ENCODE measurements at places on chromosomes 12 and 14.
A peak's percentile ranks its signal among the peaks of the same experiment; 100 is the strongest.

DNA sequence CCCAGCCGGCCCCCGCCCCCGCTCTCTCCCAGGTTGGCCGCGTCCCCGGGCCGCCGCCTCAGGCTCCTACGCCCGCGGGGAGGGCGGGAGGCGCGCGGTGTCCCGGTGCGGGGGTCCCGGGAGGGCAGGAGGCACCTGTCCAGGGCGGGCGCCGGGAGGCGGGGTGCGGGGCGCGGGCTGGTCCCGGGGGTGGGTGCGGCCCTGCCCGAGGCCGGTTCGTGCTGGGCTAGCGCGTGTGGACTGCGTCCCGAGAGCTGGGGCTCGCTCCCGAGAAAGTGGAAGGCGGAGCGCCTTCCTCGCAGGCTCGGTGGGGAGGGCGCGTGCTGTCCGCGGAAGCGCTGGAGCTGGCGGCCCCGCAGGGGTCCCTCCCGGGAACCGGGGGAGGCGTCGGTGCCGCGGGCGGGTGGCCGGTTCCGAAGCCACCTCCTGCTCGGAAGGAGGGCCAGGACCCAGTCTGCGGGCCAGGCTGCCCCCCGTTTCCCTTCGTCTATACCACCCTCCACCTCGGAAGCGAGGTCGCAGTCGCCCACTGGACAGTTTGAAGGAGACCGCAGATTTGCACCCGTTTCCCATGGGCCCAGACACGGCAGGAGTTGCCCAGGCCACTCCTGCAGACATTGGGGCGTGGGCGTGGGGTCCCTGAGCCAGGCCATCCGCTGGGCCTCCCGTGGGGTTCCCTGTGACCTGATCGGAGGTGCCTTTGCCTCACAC, 636 bp downstream of the ZFYVE21 start:
- no peak for DNase-seq

GRCh38 chr12:105906561-105906960, 232.2 kb downstream of the NUAK1 start:
- peak; percentile 15 for DNase-seq

DNA sequence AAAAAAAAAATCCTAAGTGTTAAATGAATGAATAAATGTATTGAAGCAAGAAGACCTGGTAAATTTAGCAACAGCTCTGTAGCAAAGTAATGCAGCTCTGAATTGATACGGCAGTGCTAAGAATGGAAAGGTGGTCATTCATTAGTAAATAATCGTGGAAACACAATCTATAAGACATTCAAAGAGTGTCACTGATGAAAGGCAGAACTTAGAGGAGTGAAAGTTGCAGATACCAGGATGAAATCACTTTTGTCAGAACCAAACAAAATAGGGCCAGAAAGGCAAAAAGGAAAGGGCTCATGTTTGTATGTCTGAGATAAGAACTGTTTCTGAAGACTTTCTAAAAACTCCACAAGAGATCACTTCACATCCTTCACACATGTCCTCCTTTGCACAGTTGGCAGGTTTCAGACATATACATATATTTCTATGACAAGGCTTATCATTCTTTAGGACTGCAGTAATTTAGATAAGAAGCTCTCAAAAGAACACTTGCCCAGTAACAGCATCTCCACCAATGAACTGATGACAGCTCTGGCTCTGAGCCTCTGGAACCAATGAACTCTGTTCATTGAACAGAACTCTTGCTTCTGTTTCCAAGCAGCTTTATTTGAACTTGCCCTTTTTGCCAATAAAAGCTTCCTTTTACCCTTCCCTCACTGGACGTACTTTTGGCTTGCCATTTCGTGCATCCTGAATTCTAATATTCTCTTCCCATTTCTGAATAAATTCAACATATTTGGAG, 4.2 kb upstream of the LRR1 start:
- DNase-seq = no peak

DNA sequence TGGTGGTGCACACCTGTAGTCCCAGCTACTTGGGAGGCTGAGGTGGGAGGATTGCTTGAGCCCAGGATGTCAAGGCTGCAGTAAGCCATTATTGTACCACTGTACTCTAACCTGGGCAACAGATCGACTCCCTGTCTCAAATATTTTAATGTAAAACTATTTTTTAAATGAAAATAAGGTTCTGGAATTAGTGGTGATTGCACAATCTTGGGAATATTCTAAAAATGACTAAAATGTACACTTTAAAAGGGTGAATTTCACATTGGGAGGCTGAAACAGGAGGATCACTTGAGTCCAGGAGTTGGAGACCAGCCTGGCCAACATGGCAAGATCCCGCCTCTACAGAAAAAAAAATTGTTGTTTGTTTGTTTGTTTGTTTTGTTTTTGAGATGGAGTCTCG, 12.9 kb upstream of the TMBIM6 start:
- no peak for DNase-seq

GRCh38 chr14:80055667-80056496, 155.4 kb downstream of the DIO2 start:
- peak; percentile 52 for DNase-seq

GRCh38 chr12:118035190-118036041, 18.9 kb downstream of the RFC5 start:
- peak; percentile 32 for DNase-seq

DNA sequence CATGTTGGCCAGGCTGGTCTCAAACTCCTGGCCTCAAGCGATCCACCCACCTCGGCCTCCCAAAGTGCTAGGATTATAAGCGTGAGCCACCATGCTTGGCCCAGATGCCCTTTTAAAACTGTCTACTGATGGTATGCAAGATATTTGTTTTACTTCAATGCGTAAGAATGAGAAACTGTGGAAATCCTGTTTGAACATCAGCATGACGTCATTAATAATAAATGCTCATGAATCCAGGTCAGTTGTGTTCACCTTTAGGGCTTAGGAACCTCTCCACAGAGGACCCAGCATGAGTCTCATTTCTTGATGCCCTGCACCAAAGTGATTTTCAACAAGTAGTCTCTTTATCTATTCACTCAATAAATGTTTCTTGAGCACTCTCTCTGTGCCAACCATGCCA, 34.5 kb upstream of the FOS start:
- no peak for DNase-seq

- no peak for DNase-seq
Measured at GRCh38 chr12:131334835-131335234, 376.1 kb upstream of the SFSWAP start.

- peak; percentile 32 for DNase-seq
Measured at GRCh38 chr12:123900871-123901376, 71.7 kb downstream of the CCDC92 start.

DNA sequence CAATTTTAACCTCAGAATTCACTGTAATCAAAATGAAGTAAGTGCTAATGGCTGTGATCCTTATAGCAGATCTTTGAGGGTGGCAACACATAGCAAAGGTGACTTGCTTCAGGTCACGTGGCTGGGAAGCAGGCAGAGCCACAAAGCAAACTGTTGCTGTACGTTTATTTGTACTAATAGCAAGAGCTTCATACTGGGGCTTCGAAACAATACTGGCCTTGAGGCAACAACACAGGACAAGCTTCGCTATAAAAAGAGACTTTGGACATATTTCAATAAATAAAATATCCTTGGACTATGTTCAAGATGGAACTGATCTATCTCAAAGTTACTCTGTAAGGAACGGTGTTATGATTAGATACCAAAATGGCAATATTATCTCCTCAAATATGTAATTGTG, 44.6 kb downstream of the MSRB3 start:
- DNase-seq = no peak

DNA sequence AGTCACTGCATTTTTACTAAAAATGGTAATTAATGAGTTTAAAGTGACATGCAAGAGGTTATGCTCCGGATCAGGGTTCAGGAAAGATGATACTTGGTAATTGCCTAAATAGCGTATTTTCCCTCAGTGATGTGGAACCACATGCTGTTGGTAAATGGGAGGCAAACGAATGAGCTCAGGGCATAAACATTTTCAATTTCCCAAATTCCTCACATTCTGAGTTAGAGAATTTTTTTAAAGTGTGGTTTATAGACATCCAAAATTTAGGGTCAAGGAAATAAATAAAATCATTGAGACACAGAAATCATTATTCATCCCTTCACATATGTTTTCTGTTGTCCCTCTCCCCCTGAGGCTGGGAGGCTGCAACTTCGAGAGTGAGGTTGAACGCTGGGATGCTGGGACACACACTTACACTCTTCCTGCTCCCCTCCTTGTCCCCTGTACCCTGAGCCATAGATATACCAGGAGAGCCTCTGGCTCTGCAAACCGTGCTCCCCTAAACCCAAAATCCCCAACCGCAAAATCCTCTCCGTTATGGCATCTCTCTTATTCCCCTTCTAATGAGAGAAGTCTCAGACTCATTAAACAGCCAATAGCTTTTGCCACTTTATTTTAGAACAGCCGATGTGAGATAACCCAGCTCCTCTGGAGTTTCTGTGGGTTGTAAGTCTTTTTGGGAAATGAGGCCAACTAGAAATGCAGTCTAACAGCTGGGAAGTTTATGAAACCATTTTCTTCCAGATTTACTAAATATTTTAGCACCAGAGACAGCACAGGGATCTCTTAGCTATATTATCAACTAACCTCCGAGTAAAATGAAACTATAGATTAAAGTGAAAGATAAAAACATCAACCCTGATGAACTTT, 21.4 kb upstream of the ADGRD1 start:
- DNase-seq = peak; percentile 47

DNA sequence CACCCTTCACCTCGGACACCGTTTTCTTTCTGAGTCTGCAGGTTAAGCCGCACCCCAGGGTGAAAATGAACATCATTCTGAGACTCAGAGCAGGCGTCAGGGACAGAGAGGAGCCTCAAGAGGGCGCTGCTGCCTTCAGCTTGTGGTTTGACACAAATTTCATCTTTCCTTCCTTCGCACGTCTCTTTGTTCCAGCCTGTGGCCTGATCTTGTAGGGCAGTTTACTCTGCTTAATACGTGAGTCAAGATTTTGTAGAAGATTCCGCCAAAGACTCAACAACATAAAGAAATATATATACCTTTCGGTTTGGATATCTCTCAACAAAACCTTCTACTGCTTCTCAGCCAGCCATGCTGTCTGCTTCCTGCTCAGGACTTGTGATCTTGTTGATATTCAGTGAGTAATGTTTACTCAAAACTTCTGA, 329.3 kb upstream of the OR4E1 start:
- no peak for DNase-seq

DNA sequence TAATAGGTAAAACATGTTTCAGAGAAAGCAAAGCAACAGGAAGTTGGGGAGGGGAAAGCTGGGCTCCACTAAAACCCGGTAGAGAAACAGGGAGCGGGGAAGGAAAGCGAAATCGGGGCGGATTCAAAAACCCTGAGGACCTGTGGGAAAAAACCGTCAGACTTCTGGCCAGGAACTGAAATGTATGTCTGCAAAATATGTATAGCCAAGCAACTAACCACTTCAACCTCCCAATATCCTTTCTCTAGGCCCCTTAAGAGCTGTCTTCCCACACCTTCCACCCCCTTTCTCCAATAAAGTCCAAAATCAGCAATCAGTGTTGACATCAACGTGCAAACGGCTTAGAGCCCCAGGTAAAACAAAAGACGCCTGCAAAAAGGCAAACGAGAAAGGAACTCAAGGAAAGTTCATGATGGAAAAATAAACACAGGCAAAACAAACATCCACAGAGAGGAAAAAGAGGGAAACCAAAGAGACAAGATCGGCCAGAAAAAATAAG, 32.8 kb downstream of the SIX1 start:
- no peak for DNase-seq

- no peak for DNase-seq
Measured at GRCh38 chr12:6555018-6555691, 687 bp downstream of the IFFO1 start.

DNA sequence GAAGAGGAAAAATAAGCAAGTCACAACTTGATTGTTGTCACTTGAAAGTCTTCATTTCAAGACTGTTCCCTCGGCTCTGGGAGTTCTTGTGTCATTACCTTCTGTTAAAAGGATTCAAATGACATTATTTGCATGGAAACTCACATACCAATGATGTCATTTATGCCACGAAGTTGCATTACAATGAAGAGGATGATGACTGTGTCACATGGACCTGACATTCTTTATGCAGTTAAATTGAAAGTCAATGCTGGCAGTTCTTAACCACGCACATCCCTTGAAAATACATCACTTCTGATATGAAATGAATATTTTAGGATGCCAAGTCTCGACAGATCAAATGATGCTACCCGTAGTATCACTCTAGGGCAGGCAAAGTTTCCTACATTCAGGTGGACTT, 1069.5 kb downstream of the VRK1 start:
- peak; percentile 4 for DNase-seq

DNA sequence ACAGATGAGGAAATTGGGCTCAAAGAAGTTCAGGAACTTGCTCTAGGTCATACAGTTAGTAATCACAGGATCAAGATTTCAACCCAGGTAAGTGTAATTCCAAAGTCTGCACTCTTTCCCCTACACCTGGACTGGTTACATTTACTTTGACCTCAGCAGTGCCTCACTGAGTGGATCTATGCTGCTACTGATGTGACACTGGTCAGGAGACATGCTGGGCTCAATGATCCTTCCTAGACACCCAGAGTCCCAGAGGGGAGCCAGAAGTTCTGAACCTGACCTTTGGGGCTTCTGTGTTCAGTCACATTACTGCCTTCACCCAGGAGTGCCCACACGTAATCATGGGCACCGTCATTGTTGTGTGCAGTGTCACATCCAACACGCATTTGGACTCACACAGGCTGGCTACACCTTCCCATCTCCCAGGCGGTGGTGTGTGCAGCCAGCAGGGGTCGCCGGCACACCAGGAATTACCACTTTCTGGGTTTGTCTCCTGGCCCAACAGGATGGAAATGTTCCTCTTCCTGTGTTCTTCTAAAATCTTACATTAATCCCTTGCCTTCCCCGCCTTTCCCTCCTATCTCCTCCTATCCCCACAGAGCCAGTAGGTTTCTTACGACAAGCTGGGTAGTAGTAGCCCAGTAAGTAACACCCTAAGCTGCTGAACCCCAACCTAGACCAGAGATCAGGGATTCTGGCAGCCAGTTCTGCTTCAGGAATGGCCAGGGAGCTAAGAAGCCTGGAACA, 25.6 kb downstream of the CALCOCO1 start:
- peak; percentile 65 for DNase-seq

DNA sequence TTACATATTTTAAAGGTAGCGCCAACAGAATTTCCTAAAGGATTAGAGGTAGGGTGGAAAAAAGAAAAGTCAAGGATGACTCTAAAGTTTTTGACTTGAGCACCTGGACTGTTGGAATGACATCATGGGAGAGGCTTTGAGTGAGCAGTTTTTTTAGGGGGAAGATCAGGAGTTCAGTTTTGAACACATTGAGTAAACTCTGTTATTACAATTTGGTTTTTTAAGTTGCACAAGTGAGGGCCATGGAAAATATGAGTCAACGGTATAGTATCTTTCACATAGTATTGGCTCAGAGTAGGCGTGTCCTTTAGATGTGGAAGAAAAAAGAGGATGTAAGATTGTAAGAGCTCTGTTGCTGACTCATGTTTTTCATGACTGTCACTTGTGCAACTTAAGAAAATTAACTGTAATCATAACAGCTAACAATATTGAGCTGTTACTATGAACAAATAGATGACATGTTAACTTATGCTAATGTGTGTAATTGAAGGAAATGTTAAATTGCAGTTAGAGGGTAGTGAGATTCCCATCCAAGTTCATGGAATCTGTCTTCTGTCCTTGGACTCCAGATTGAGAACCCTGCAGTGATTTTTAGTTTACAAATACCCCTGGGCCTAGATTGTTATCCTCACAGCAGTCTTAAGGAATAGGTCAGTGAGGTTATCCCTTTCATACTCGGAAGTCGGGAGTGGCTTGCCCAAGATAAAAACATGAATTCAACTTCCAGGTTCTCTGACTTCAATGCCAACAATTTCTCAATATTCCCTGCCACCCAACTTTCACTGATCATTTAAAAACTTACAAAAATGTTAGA, 48.2 kb upstream of the ATP2B1 start:
- DNase-seq = peak; percentile 98
